ENCODE measurements at places on chromosomes 12 and 14. TPM values are rescaled to one million over a fixed set of nuclear protein-coding genes. Genes with fewer than 3 reads are reported as not detected.

DNA sequence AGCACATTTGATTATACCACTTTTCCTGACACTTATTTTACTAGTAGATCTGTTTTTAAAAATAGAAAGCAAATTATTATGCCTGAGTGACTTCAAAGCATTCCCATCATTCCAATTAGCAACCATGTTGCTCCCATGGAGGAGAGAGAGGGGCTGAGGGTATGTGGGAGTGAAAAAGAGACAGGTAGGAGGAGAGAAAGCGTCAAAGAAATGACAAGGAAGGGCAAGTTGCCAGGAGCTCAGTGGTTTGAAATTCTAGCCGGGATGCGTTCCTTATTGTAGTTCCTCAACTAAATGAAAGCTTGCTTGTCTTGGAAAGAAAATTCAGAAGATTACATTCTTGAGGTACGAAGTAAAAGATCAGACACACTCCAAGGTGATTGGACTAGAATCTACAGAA lies 92.4 kb upstream of the PKP2 start:
- no peak for DNase-seq

GALNT9 gene
- 0.39 TPM for total RNA-seq

GLIPR1L1 gene
- not detected for total RNA-seq

AJUBA gene
- total RNA-seq = 4.1 TPM

Measured in left colon (tissue), 2 donors.